Skeletal muscle cell (primary cell): ENCODE measurements at places on chromosomes 1 and 21.
A peak's percentile ranks its signal among the peaks of the same experiment; 100 is the strongest.

GRCh38 chr1:245604979-245605378 is 450.2 kb downstream of the KIF26B start:
- DNase-seq, result no peak

- no peak for DNase-seq
Measured at GRCh38 chr1:8232036-8232757, 85.7 kb upstream of the SLC45A1 start.

DNA sequence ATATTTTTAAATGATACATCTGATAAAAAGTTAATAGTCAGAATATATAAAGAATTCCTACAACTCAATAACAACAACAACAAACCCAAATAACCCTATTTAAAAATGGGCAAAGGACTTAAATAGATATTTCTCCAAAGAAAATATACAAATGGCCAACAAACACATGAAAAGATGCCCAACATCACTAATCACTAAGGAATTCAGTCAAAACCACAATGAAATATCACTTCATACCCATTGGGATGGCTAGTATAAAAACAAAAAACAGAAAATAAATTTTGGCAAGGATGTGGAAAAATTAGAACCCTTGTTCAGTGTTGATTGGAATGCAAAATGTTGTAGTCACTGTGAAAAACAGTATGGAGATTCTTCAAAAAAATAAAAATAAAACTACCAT is 184.8 kb upstream of the RAB4A start:
- DNase-seq, result no peak

DNA sequence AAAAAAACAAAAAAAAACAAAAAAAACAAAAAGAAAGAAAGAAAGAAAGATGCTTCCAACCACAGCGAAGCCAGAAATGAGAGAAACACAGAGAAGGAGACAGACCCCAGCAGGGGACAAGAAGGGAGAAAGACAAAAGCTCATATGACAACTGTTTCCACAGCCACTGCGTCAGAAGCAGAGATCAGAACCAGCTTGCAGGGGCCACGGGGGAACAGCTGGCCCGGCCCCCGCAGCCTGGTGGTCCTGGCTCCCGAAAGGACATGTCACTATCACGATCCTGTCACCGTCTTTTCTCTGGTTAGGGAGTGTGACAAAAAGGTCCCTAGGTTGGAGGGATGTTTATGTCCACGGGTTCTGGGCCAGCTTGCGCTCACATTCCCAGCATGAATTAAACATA is 60.7 kb downstream of the ACOT7 start:
- DNase-seq, result no peak

GRCh38 chr1:228371741-228372182 is 34.9 kb downstream of the TRIM11 start:
- DNase-seq, result no peak

- DNase-seq, result no peak
Measured at GRCh38 chr1:233654658-233655280, 40.9 kb downstream of the KCNK1 start.

DNA sequence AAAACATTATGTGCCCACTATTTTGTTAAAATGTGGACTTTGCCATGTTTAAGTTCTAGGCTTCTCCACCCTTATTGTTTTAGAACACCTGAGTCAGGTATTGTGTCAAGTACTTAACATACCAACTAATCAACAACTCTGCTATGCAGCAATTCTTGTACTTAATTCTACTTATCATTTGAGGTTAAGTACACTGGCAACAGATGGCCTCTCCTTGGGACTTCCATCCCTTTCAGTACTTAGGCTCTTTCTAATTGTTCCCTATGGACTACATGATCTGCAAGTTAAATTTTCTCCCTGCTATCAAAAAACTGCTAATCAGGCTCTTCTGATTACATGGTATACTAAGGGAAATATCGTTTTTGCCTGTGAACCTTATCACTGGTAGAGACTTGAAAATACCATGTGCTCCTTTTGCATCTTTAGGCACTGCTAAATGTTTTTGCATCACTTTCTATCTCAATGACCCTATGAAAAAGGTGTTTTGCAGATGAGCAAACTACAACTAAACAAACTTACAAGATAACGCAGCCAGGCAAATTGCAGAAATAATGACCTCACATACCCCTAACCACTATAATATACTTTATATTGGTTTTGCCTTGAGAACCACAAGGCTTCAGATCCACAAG is 18.9 kb downstream of the SFPQ start:
- DNase-seq, result no peak

- DNase-seq, result no peak
Measured at GRCh38 chr1:26409191-26409807, 1.3 kb upstream of the LIN28A start.

DNA sequence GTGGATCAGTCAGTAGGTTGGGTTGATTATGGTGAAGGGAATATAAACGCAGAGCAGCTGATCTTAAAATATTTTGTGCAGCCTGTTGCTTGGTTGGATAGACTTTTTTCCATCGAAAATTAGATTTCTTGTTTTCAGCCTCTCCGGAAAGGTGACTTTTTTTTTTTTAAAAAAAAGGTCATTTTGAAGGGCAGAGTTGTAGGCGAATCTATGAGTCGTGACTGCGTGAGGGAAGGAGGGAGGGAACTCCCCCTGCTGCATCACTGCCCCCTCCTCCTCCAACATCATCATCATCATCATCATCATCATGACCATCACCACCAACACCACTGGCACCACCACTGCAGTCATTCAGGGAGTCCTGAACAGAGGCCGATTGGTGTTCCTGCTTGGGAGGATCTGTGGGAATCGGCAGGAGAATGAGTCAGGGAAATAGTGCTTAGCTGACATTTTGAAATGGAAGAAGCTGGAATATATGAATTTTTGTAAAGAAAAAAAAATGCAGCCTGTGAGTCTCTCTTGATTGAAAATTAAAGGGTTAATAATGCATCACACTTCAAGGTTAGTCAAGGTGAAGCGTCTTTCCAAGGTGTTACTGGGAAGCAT is 1.2 kb downstream of the ATP1B1 start:
- DNase-seq, result no peak

DNA sequence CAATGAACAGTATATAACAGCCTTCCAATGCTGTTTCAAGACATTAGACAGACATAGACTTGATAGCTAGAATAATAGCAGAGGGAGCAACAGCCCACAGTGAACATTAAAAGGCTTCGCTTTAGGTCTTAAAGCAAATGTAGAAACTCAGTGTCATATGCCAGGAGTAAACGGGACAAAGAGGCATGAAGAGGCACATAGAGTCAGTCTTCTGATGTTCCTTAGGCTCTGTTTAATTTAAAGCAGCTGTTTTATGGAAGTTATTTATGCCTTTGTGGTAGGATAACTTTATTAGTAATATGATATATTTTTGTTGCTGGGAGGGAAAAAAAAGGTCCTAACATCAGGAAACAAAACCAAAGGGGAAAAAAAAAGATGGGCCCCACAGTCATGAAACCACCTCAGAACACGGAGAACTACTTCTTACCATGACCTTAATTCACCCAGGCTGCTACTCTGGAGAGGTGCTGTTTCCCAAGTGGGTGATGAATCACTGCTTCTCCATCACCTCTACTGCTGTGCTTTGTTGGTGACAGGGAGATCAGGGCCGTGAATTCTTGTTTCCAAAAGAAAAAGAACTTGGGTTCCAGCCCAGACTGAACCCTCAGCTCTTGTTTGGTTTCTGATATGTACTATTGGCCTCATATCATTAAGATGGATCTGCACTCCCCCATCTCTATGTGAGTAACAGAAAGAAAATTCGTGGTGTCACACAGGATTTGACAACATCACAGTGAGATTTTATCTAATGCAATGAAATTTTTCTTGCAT is 616.9 kb downstream of the KIF26B start:
- peak; percentile 98 for DNase-seq

DNA sequence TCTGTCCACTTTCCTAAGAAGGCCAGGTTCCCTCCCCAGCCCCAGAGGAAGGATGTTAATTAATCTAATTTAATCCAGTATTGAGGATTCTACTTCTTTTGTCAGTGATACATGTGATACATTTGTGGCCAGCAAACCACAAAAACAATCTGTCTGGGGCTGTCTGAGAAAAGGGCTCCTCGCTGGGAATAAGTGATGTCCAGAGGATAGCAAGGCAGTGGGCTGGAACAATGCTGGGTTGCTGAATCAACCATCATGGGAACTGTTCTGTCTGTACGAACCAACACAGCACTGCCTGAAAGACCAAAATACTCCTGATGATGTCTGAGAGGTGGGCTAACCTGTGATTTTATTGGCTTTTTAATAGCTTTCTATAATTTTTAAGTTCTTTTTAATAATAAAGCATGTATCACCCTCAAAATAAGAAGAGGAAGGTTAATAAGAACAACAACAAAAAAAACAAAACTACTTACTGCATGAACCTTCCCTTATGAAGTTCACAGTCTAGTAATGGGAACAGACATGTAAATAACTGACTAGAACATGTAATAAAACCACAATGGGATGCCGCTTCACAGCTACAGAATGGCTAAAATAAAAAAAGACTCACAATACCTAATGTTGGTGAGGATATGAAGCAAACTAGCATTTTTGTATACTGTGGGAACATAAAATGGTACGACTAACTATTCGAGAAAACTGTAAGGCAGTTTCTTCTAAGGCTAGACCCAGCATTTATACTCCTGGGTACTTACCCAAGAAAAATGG is 11.4 kb upstream of the ADAR start:
- DNase-seq, result no peak

DNA sequence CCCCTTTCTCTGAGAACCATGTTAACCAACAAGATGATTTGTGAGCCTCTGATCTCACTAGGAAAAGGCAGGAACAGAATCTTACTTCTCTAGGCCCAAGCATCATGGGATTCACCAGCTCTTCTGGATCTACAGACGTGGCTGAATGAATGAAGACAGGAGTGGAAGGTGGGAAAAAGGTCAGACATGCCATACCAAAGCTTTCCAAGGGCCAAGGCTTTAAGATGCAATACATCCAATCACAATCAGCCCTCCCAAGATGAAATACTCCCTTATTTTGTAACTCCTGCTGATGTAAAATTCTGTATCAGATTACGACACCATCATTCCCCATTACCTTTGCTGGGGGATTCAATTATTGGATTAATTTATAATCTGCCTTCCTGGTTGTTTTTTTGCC is 80.9 kb downstream of the SSBP3 start:
- no peak for DNase-seq

DNA sequence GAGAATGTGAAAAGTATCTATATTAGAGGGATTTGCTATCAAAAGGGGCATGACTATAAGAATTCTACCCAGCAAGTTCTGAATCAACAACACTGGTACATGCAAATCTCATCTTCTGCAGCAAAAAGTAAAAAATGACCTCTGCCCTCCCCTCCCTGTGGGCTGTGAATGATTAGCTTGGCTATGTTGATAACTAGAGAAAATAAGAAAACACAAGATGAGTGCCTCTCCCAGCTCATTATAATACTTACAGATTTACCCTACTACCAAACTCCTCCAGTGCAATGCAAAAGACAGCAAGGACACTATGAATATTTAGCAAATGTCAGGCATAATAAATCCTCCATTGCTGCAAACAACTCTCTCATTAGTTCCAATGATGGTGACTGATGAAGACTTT is 102.4 kb downstream of the SLC45A1 start:
- DNase-seq, result no peak

- DNase-seq, result no peak
Measured at GRCh38 chr21:34690041-34690792, 21.4 kb downstream of the CLIC6 start.

- no peak for DNase-seq
Measured at GRCh38 chr1:184870319-184870718, 104.0 kb downstream of the NIBAN1 start.

GRCh38 chr1:176994931-176995596 is 169.4 kb downstream of the ASTN1 start:
- no peak for DNase-seq

DNA sequence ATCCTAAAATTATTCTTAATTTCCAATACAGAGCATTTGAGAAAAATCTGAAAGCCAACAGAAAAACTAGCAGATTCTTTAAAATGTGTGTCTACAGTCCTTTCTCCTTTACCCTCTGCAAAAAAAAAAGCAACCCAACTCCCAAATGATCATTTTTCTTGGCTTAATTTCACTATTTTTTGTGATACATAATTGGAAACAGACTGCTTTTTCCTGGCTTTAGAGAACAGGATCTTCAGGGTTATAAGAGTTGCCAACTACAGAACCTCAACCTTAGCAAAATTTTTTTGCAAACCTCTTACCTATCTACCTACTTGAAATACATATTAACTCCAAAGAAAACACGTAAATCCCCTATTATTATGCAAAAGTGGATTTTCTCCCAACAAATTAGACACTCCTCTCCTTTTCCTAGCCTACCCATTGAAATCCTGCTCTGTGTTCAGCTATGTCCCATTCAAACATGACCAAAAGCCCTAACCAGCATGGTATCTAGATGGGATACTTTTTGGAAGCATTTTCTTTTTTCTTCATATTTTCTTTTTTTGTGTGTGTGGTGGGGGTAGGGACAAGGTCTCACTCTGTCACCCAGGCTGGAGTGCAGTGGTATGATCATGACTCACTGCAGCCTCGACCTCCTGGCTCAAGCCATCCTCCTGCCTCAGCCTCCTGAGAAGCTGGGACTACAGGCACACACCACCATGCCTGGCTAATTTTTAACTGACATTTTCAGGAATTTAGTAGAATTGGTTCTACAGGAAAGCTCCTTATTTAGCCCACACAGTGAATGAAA is 9.0 kb downstream of the TGFBR3 start:
- no peak for DNase-seq

- no peak for DNase-seq
Measured at GRCh38 chr1:27960762-27961645, 1.2 kb downstream of the XKR8 start.

GRCh38 chr1:50175719-50176639 is 67.3 kb downstream of the ELAVL4 start:
- no peak for DNase-seq

- no peak for DNase-seq
Measured at GRCh38 chr1:23551849-23552248, 7.5 kb downstream of the ID3 start.

DNA sequence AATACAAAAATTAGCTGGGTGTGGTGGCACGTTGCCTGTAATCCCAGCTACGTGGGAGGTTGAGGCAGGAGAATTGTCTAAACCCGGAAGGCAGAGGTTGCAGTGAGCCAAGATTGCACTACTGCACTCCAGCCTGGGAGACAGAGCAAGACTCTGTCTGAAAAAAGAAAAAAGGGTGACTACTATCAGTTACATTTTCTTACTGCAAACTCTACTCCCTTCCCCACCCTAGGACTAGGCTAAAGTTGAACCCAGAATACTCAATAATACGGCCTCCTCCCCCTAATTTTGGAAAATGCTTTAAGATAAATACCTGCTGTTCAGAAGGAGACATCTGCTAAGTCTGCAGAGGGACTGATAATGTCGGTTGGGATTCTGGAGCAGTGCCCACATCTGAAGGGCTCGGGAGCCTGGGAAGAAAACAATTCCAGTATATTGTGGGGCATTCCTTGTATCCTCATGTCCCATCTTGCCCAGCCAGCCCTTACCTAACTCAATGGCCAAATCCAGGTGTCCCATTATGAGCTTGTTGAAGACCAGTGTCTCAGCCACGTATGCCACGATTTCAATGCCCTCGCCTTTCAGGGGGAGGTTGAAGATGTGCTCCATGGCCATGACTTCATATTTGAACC is 89.7 kb downstream of the ADCY10 start:
- no peak for DNase-seq

DNA sequence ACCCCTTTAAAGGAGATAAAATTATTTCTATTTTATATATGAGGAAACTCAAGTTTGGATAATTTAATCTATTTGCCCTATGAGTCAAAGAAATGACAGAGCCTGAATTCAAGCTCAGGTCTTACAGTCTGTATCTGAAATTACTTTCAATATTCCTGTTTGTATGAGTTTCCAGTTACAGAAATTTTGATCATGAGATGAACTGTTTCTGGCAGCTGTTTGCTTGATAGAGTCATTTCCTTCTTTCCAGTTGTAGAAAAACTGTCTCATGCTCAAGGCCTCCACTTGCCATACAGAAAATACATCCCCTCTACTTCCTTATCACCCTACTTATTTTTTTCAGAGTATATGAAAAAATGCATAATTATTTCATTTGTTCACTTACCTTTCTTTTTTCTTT is 87.6 kb downstream of the PTPRC start:
- no peak for DNase-seq
